ENCODE measurements at places on chromosomes 2 and 18.

- no peak for DNase-seq
Observed at GRCh38 chr2:26195040-26195984, 22.4 kb downstream of the GAREM2 start.

DNA sequence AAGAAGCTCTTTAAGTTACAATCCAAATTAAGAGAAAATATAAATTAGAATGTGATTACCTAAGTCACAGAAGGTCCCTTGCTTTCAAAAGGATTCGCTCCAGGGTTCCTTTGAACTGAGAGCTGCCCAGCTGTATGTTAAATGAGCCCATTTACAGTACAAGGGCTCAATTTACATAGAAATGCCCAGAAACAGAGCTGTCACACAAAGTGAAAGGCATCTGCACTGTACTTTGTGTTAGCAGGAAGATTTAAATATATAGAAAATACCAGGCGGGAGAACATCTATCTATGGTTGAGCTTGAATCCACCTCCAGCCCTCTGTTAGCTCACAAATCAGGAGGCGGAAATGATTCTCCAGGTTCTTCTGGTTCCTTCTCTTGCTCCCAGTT is 272.9 kb downstream of the PAX3 start:
- no peak for DNase-seq

- no peak for DNase-seq
Observed at GRCh38 chr2:11498543-11499034, 32.6 kb upstream of the E2F6 start.

GRCh38 chr2:26193578-26194231 is 20.8 kb downstream of the GAREM2 start:
- no peak for DNase-seq

DNA sequence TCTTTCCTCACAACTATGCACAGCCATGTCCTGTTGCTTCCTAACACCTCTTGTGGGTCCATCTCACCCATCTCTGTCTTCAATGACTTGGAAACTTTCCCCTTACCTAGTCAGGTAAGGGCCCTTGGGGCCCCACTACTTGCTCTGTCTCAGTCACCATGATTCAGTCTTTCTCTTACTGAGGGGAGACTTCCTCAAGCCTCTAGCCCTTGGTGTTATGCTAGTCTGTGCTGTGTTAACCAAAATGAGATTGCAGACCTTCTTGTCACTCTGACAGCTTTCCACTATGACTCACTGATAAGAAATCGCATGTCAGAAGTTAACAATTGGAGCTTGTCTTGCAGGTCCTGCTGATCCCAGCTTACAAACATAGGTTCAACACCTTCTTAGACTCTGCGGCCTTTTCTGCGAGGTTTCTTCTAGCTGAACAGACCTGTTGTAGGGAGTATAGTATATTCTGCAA is 65.3 kb downstream of the WDR75 start:
- DNase-seq, result no peak

DNA sequence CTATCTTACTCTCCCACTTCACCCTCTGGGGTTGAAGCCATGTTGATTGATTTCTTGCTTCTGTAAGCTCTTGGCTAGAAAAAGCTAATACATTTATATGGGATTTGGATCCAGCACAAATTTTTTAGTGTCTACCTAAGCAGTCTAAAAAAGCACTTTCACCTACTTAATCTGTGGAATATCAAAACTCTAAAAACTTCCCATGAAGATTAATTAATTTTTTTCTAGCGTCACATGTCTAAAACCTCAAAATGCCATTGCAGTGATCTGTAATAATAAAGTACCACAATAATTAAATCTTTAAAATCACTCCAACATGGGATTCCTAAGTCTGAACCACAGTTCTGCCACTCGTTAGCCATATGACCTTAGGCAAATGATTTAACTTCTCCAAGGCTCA is 180.1 kb downstream of the EN1 start:
- DNase-seq, result no peak

DNA sequence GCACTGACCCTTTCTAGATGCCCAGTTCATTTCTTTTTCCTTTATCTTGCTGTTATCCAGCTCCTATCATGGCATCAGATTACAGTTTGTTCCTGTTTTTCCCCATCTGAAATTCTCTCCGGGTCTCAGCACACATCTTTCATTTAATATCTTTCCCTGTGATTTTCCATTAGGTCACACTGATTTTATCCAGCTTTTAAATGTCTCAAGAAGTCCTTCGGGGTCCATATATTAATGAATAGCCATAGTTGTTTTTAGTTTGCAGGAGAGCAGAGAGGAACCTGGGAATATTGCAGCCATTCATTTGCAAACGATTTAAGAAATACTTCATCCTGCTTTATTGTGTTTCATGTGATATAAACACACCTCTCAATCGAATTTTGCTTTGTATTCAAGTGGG is 374.2 kb downstream of the TDRD15 start:
- no peak for DNase-seq

GRCh38 chr2:203280428-203281064 is 41.7 kb downstream of the CYP20A1 start:
- no peak for DNase-seq

DNA sequence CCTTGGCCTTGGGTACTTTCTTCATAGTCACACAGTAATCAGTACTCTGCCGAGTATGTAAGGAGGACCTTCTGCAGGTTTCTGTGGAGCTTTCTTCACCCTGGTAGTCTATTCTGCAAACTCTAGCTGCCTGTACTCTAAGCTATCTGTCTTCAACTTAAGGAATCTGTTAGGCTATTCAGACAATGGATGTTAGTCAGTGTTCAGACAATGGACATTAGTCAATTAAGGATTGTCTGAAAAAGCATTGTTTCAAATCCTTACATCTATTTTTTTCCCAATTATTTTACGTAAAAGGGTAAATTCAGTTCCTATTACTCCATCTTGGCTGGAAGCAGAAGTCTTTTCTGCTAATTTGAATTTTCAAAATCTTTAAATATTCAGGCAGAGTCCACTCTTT is 75.7 kb downstream of the WDR7 start:
- DNase-seq, result no peak

DNA sequence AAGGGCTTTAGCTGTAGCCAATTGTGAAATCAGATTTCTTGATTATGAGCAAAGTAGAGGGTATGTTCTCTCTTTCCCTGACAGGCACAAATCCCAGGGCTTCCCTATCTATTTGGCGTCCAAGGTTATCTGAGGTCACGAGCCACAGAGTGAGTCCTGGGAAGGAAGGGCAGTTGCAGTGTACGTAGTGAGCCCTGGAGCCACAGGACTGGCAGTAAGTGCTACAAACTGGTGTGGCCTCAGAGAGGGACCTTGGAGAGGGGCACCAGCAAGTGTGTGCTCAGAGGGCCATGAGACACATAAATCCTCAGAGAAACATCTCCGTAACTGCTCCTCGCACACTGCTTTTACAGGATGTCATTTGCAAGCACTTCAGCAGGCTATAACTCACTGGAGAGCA is 115.5 kb upstream of the SH3BP4 start:
- DNase-seq, result no peak

DNA sequence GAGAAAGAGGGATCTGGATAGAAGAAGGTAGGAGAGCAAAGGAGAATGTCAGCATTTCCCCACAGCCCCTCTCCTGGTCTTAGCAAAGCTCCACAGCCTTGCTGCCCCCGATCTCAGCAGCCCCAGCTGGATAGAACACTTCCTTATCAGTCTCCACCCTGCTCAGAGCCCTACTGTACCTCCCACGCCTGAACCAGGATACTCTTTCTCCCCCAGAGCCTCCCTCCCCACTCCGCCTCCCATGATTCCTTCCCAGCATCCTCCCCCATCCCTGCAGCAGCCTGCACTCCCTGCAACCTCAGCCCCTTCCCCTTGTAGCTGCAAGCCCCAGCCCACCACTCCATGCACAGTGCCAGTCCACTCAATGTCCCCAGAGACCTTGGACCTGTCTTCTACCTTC is 25.8 kb downstream of the PLB1 start:
- no peak for DNase-seq

DNA sequence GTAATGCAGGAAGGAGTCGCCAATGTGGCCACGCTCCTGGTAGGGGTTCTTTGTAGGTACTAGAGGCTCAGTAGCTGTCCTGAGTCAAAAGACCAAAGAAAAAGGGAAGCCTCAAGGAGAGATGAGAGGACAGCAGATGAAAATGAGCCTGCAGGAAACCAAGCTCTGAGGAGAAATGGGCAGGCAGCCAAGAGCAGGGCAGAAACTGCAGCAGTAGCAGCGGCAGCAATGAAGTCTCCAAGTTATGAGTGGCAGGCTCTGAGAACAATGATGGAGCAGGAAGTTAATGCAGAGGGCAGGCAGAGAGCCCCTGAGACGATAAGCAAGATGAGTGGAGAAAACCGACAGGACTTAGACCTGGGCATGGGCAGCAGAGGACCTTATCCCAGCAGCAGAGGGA is 48.2 kb upstream of the TMEM200C start:
- peak; percentile 8 for DNase-seq

DNA sequence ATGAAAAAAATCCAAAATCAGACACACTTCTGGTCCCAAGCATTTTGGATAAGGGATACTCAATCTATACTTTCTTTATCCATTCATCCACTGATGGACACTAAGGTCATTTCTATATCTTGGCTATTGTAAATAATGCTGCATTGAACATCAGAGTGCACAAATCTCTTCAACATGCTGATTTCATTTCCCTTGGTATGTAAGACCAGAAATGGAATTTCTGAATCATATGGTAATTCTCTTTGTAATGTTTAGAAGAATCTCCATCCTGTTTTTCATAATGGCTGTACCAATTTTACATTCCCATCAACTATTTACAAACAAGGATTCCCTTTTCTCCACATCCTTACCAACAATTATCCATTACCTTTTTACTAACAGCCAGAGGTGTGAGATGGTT is 33.7 kb upstream of the MCM6 start:
- DNase-seq, result no peak

DNA sequence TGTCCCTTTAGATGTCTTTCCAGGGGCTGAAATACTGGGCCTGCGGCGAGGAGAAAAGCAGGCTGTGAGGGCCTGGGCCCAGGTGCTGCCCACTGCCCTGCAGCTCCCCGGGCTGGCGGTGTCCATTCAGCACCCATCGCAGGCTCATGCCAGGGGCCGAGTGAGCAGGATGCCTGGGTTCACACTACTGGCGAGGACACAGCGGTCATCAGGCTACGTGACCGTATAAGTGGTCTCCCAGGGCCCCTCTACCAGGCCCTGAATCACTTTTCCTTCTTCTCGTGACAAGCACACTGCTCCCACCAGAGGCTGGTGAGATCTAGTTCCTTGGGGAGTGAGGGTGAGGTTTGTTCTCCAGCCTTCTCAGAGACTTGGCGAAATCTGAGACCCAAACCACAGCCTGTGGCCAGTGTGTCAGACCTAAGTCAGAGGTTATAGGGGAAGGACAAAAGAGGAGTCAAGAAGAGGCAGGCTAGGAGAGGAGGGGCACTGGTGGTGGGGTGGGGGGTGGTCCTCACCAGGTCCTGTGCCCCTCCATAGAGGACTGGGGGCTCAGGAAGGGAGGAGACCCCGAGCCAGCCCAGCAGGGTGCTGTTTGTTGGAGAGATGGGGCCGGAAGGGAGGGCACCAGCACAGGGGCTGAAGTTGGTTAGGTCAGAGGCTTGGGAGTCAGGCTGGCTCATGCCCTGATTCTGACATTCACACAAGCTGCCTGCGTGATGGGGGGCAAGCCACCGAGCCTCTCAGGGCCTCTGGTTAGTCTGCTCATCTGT is 6.6 kb upstream of the SEMA4C start:
- no peak for DNase-seq

- DNase-seq, result no peak
Observed at GRCh38 chr2:212990697-212991096, 160.7 kb downstream of the IKZF2 start.

GRCh38 chr2:61340242-61340641 is 130.6 kb downstream of the USP34 start:
- DNase-seq, result no peak

- DNase-seq, result no peak
Observed at GRCh38 chr2:112751451-112752197, 12.8 kb downstream of the CKAP2L start.

GRCh38 chr2:167891841-167892240 is 355.6 kb downstream of the STK39 start:
- DNase-seq, result no peak

DNA sequence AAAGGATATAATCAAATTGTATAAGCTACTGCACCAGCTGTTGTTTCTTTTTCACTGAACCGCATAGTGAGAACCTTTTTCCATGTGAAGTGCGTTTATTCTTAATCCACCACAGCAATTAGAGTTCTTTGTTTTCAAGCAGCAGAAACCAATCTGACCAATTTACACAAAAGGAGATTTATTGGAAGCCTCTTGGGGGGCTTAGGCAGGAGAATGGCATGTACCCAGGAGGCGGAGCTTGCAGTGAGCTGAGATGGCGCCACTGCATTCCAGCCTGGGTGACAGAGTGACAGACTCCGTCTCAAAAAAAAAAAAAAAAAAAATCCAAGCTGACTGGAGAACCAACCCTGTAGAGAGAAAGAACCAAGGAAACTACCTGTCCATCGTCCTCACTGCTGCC is 10.0 kb downstream of the ADNP2 start:
- no peak for DNase-seq

GRCh38 chr18:7576685-7577084 is 9.6 kb downstream of the PTPRM start:
- DNase-seq, result no peak

GRCh38 chr2:223889229-223889628 is 51.8 kb upstream of the AP1S3 start:
- no peak for DNase-seq

DNA sequence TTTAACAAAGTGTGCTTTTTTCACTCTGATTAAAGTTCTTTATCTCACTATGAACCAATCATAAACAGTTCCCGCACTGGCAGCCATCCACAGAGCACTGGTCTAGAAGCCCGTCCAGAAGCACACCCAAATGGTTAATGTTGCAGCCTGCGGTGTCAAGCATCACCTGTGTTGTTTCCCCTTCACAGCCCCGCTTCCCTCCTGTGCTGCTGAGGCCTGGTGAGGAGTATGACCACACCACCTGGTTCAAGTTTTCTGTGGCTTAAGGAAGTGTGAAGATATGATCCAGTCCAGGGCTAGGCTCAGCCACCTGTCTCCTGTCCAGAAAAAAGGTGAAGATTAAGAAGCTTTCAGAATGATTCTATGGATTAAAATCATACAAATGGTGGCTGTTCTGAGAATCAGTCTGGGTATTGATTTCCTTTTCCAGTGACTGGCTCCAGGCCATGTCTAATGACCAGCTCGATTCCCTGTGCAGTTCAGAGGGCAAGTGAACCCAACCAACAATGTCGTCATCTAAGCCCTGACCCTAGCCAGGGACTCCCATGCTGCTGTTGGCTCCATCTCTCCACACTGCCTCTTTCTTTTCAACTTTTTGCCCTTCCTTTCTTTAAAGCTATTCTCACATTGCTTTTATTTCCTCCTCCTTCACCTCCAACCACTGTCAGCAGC is 17.7 kb downstream of the SRSF7 start:
- no peak for DNase-seq

- no peak for DNase-seq
Observed at GRCh38 chr2:34261701-34262100, 662.6 kb upstream of the FAM98A start.

DNA sequence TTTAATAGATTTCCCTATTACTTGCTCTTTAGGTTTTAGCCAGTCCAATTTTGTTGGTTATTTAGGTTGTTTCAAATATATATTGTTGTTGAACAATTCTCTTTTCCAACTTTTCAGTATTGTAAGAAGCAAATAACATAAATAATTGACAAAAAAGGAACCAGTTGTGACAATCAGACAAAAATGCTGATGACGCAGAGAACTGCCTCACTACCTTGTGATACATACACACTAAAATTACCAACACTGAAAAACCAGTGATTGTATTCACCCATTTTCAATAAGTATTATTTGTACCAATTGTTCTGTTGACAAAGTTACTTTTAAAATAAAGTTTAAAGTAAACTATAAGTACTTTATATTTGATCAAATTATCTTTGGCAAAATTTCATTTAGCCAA is 43.1 kb upstream of the NABP1 start:
- no peak for DNase-seq
